ENCODE measurements at places on chromosomes 11 and 22.

DNA sequence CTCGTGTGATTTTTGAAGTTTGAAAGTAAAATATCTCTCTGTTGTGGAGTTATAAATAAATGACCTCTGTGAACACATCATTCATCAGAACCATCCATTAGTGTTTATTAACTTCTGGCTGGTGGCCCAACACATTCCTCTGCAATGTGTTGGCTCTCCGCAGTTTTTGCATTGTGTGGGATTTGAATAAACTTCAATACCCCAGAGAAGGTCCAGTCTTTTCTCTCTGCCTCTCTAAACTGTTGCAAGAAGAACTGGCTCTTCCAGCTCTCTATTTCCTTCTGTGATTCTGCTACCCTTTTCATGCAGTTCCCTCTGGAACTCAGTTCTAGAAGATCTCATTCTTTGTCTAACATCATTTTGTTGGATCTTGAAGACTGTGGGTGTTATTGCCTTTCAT, 125.0 kb upstream of the ARHGAP42 start:
- no peak for DNase-seq

GRCh38 chr11:48170241-48171233, 46.1 kb upstream of the OR4B1 start:
- no peak for DNase-seq

GRCh38 chr11:125180413-125181305, 16.1 kb downstream of the PKNOX2 start:
- peak; percentile 50 for DNase-seq

DNA sequence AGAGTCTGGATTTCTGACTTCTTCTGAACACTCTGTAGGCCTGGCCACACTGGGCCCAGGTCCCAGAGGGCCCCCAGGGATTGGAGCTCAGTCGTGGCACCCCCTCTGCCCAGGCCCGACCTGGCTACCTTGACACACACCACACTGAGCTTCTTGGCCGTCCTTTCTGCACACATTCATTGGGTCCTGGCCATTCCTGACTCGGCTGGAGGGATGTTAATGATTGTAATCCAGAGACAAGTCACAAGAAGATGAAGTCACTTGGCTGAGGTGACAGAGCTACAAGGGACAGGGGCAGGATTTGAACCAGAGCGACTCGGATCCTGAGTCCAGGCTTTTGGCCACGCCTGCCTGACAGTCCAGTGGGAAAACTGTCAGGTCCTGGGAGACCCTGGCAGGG, 23.9 kb upstream of the PDGFB start:
- no peak for DNase-seq

- no peak for DNase-seq
These were observed 13.0 kb upstream of the OPCML start for GRCh38 chr11:133545199-133545803.

GRCh38 chr22:23128269-23129108, 13.3 kb downstream of the RSPH14 start:
- peak; percentile 79 for DNase-seq

GRCh38 chr11:10758957-10759356, 7.9 kb downstream of the CTR9 start:
- DNase-seq = no peak

DNA sequence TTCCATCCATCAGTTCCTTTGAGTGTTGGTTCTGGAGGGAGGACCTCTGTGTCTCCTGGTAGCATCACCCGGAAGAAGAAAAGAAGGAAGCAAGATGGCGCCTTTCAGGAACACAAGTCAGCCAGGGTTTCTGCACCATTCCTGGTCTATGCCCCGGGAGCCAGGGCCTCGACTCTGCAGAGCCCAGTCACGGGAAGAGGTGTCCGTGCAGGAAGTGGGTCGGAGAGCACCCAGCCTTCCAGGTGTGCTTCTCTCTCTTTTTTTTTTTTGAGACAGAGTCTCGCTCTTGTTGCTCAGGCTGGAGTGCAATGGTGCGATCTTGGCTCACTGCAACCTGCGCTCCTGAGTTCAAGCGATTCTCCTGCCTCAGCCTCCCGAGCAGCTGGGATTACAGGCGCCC, 21.2 kb downstream of the MRPL21 start:
- no peak for DNase-seq

GRCh38 chr11:110453684-110454354, 24.1 kb downstream of the FDX1 start:
- DNase-seq = no peak

DNA sequence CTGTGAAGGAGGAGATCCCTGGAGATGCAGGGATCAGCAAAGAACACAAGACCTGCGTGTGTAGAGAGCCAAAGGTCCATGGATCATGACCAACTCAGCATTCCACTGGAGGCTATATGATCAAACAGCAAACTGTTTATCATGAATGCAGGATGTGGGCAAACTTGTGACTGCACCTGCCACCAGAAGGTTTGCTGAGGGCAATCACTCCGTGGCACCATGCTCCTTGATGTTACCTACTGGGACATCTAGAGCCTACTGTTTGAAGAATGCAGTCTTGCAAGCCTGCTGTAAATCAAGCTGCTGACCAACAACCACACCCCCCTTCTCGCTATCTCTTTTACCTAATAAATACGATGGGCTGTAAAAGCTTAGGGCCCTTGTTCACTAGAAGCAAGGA, 9.7 kb downstream of the SCGB1D2 start:
- DNase-seq = no peak

- DNase-seq = no peak
These were observed 428.4 kb downstream of the MN1 start for GRCh38 chr22:27372969-27373670.

DNA sequence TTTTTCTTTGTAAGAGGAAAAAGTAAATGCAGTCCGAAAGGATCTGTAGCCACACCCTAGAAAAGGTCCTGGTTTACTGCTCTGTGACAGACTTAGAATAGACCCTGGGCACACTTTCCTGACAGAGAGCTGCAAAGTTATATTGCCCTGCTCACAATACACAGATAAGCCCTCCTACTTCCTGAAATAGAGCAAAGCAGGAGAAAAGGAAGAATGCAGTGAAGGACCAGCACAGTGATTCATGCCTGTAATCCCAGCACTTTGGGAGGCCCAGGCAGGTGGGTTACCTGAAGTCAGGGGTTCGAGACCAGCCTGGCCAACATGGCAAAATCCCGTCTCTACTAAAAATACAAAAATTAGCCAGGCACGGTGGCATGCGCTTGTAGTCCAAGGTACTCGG, 2.2 kb downstream of the CYB561A3 start:
- no peak for DNase-seq

DNA sequence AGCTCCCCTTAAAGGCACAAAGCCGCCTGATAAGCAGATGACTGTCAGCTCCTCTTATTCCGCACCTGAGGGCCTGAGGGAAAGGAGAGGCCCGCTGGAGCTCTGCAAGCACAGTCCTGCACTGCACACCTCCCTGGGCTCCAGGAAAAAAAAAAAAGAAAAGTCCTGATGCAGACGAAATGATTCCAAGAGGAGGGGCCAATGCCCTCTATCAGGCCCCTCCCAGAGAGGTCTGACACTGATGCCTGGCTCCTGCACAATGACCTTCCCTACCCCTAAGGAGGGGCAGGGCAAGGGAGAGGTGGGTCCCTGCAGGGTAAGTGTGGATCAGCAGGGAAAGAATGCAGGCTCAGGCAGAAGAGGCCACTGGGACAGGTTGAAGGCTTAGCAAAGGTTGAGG, 572.7 kb downstream of the SOX6 start:
- DNase-seq = no peak

All from posterior cingulate gyrus (tissue), 11 donors.